ENCODE measurements at places on chromosomes 7 and 10. TPM values are rescaled to one million over a fixed set of nuclear protein-coding genes. Genes with fewer than 3 reads are reported as not detected.

DNA sequence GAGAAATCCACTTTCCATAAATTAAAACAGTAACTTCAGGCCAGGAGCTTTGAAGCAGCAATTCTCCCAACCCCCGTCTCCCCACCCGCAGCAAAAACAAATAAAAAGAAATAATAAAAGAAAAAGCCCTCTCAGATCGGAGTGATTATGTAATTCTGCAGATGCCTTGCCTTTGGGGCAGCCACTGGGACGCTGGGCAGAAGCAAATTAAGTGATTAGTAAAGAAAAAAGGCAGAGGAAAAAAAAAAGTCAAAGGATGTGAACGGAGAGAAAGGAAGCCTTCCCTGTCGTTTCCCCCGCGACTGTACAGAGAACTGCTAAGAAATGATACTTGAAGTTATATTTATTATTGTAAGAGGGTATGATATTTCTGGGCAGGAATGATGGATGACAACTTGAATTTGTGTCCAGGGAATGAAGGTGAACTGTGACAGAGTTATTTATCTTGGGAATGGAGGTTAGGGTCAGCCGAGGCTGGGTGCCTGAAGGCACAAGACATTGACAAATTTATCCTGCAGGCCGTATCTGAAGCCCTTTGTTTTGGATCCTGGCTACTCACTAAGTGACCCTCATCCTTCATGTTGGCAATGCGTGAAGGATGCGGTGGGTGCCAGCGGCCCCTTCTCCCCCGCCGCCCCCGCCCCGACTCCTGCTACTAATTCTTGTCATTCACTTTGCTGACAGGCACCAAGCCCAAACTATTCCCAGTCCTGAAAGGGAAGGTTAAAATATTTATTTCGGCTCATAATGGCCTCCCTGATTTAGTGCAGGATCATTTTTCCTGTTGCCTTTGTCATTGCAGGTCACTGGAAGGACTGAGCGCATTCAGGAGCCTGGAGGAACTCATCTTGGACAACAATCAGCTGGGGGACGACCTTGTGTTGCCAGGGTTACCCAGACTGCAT is 604.0 kb downstream of the LRMDA start:
- no peak overlapping the region for H3K4me3 ChIP-seq
- no peaks in the 10 kb centered on the region for H3K27me3 ChIP-seq
- H3K27ac ChIP-seq: no peak overlapping the region
- no peak for DNase-seq
- peaks cover 6% of the 10 kb centered on the region for H3K4me1 ChIP-seq

DNA sequence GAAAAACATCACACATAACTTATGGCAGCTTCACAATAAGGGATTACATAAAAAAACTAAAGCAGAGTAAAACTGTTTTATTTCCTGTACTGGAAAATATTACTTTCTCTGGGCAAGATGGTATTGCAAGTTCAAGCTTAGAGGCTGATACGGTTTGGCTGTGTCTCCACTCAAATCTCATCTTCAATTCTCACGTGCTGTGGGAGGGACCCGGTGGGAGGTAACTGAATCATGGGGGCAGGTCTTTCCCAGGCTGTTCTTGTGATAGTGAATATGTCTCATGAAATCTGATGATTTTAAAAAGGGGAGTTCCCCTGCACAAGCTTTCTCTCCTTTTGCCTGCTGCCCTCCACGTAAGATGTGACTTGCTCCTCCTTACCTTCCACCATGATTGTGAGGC is 5.1 kb upstream of the LRRC27 start:
- no peak for DNase-seq
- no peak overlapping the region for H3K4me3 ChIP-seq
- H3K27me3 ChIP-seq: no peaks in the 10 kb centered on the region
- no peaks in the 10 kb centered on the region for H3K36me3 ChIP-seq
- no peak overlapping the region for H3K27ac ChIP-seq

DNA sequence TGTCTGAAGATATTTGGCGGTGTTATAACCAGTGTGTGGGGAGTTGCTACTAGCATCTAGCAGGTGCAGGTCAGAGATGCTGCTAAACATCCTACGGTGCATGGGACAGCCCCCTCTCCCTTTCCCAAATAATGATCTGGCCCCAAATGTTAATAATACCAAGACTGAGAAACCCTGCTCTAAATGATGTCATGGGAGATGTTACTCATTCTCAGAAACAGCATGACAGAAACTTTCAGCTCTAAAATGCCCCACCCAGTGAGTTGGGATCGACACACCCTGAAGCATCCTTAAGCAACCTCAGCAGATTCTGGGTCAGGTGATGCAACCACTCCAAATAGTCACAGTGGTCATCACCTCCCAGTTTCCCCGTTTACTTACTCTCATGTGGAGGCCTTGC is 108.8 kb upstream of the MPP7 start:
- no peak for DNase-seq
- H3K4me3 ChIP-seq: no peak overlapping the region
- no peaks in the 10 kb centered on the region for H3K36me3 ChIP-seq
- no peaks in the 10 kb centered on the region for H3K27me3 ChIP-seq

DNA sequence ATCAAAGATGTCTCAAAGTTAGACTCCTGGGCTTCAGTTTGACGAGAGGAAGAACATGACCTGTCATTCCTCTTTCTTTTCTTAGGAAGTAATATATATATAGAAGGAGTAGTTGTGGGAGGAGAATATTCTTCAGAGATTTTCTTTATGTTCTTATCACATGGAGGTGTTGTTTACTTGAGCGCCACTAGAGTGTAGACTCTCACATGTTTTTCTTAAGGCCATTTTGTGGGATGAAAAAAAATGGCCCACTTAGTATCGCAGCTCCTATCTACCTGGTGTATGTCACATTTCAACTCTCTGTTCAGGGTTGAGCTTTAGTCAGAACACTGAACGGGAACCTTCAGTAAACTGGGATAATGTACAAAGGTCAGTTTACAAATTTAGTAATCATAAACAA is 645.2 kb downstream of the PHTF2 start:
- H3K36me3 ChIP-seq: no peaks in the 10 kb centered on the region
- DNase-seq: no peak

The CFAP46 gene
- 1.9 TPM for total RNA-seq

The NME8 gene
- not detected for total RNA-seq

The VPS37D gene
- total RNA-seq: 6.3 TPM

Measured in ovary (tissue), 10 donors.